ENCODE measurements at places on chromosomes 13 and 19. TPM values are rescaled to one million over a fixed set of nuclear protein-coding genes. Genes with fewer than 3 reads are reported as not detected.

The ADAMTSL5 gene
- 3.9 TPM for total RNA-seq

DNA sequence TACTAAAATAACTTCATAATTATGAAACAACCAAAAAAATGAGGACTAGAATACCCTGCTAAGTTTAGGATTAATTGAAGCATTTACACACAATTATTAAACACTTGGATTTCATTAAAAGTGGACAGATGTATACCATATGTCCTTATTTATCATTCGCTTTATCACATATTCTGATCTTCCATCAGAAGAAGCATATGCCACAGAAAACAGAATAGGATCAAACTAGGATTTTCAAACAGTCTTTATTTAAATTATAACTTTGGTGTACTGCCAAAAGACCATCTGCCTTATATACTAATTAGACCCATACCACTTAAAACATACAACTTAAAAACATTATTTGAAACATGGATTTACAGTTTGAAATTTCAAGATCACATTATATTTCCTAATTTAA, 727.1 kb upstream of the KLHL1 start:
- ATAC-seq = no peak

- ATAC-seq = no peak
These were observed 2.3 kb upstream of the PSPN start for GRCh38 chr19:6378041-6378440.

The KCTD4 gene
- total RNA-seq = not detected

DNA sequence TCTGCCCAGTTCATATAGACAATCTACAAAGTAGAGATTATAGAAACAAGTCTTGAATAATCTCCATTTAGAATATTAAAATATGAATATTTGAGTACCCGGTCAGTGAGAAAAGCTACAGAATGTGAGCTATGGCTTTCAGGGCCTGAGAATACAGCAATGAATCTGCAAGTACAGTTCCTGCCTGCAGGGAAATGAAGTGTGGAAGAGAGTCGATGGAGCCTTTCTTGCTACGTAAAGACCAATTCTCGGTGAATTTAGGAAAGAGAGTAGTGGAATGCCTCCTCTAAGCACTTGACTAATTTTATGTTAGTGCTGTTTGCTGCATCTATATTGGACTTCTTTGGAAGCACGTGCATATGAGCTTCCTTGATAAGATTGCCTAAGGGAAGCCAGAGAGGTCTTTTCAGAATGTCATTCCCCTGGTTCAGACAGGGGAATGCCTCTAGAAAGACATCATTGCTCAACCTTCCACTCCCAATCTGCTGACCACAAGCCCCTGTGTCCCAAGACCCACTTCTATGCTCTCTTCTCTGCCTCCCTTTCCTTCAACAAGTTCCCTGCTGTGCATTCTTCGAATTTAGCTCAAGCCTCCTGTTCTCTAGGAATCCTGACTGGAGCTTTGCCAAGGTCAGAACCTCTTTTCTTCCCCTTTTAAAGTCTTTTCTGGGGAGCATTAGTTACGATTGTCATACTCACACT, 41.9 kb downstream of the GPC6 start:
- no peak for ATAC-seq

- no peak for ATAC-seq
These were observed 219.9 kb downstream of the COG6 start for GRCh38 chr13:39875111-39875987.

GRCh38 chr13:49494645-49495044, 1.1 kb upstream of the PHF11 start:
- ATAC-seq = no peak

GRCh38 chr13:103539265-103539664, 473.0 kb upstream of the SLC10A2 start:
- no peak for ATAC-seq

GRCh38 chr13:109955598-109955997, 169.2 kb upstream of the IRS2 start:
- ATAC-seq = no peak

DNA sequence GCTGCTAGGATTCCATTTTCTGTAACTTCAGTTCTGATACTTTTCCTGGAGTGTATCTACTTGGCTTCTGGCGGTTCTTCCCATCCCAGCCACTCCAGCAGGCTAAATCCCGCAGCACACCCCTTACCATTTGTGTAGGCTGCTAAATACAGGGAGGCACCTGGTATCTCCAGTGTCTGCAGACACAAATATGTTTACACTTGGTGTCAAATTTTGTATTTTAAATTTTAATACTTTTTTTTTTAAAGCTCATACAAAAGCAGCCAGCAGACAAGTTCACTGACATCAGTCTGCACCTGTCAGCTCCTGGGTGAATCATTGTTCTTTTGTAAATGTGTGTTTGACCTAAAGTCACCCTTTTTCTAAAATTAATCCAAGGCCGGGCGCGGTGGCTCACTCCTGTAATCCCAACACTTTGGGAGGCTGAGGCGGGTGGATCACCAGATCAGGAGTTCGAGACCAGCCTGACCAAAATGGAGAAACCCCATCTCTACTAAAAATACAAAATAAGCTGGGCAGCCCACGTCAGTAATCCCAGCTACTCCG, 3.4 kb upstream of the ZSCAN4 start:
- ATAC-seq = no peak

DNA sequence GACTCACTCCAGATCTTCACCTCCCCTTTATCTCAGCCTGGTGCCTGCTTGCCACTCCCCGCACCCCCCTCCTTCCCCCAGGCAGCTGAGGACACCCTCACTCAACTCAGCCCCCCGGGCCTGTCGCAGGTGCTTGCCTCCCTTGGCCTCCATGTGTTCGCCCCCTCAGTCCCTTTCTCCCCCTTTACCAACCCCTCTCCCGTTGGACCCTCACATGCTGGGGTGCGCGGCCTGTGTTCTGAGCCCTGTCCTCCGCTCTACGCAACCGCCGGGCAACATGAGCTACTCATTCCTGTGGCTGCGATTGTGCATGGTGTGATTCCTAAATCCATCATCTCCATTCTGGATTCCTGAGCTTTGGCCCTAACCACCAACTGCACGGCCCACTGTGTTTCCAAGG, 5.1 kb downstream of the CHERP start:
- ATAC-seq = no peak

The CRB3 gene
- 2.2 TPM for total RNA-seq

DNA sequence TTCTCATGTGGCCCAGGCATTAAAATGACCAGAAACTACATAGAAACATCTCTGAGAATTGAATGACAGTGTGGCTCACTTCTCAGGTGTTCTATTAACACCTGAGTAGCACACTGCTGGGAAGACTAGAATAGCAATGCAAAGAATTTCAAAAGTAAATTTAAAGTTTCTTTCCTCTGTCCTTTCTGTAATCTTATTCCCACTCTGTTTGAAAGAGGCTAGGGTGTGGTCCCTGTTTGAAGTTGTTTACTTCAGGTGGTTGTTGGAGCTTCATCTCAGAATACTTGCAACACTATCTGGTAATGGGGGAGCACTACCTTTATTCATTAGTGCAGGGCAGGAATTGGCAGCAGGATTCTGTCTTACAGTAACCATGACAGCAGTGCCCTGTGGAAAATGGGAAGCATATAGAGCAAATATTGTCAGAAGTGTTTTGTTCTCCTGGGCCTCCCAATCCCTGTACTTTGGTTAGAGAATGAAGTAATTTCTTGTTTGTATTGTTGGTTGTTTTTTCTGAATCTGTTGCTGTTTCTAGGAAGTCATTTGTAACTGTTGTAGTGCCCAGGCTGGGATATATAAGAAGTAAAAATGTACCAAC, 1210.2 kb upstream of the ATXN8OS start:
- ATAC-seq = no peak

Measured in activated T-helper 17 cell treated with anti-CD3 and anti-CD28 coated beads, Interleukin-2, amount 50 U/mL, for 72 hours (primary cell).